Activated T-cell treated with anti-CD3 and anti-CD28 coated beads for 4 hours (primary cell): ENCODE measurements at places on chromosomes 5 and 9.

DNA sequence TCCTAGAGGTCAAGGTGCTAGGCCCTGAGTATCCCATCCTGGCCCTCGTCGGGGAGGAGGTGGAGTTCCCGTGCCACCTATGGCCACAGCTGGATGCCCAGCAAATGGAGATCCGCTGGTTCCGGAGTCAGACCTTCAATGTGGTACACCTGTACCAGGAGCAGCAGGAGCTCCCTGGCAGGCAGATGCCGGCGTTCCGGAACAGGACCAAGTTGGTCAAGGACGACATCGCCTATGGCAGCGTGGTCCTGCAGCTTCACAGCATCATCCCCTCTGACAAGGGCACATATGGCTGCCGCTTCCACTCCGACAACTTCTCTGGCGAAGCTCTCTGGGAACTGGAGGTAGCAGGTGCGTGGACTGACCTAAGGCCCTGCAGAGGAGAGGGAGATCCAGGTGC lies 7.9 kb downstream of the BTNL9 start:
- no peak for DNase-seq

GRCh38 chr5:107023732-107024131 lies 647.0 kb downstream of the EFNA5 start:
- no peak for DNase-seq

GRCh38 chr9:100714372-100715099 lies 136.7 kb downstream of the CAVIN4 start:
- DNase-seq, result peak; percentile 2

- no peak for DNase-seq
These were observed 110.0 kb upstream of the TUT7 start for GRCh38 chr9:86464242-86464641.

DNA sequence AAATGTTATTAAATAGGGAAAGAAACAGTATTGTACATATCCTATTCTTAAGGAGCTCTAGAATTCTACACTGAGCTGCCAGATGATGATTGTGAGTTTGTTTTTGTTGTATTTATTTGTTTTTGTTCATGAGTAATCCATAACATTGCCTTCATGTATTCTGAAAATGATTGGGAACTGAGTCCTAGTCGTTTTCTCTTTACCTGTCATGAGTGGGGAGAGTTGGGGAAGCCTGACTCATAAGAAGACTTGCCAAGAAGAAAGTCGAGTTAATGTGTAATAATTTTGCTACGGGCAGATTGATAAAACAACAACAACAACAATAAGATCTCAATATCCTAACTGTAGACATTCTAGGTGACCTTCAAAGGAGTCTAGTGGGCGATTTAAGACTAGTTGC lies 103.8 kb downstream of the ANKRD55 start:
- DNase-seq, result no peak

GRCh38 chr5:96228408-96228807 lies 204.6 kb downstream of the PCSK1 start:
- DNase-seq, result no peak
